ENCODE measurements at places on chromosomes 2 and 18.

DNA sequence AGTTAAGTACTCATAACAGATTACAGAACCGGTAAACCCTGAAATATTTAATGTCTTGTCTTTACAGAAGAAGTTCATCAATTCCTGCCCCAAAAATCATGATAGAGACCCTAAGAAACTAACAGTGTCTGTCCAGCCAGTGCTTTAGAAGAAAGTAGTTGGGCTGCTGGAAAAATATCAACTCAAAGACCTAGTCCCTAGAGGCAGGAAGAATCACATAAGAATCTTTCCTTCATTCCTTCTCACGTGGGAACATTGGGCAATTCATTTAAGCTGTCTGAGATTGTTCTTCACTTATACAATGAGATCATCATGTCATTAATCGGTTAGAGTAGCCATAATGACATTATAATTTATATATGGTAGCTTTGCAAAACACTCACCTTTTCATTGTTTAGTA is 156.4 kb downstream of the CCBE1 start:
- DNase-seq = no peak

GRCh38 chr2:62741954-62742722 is 36.6 kb downstream of the EHBP1 start:
- no peak for DNase-seq

DNA sequence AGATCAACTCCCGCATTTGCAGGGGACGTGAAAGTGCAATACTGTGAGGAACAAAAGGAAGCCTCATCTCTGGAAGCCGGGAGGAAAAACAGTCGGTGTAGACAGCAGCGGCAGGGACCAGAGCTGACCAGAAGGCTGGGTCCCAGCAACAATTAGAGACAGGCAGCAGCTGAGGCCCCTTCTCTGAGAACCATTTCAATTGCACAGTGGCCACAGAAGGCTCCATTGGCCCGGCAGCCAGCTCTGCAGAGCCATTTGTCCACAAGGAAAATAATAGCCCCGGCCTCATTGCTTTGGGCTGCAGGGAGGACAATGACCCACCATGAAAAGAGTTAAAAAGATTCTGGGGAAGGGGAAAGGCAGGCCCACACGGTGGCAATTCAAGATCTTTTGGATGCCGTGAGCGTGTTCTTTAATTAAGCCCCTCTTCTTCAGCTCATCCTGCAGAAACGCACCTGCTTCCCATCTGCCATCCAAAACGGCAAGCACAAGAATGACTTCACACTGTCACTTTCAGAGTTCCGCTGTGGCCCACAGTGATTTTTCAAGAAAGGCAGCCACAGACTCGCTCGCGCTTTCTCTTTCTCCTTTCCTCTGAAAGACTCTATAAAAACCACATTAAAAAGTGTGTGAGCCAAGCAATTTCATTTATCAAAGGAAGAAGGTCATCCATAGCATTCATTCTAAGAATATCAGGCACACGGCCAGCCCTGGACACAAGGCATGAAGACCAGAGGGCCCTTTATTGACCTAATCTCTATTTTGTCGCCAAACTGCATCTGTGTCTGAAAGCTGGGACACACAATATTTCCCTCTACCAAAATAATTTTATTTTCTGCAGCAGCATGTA is 293.6 kb downstream of the SOX11 start:
- DNase-seq = no peak

GRCh38 chr2:186129767-186130581 is 356.1 kb upstream of the ZC3H15 start:
- DNase-seq = no peak

DNA sequence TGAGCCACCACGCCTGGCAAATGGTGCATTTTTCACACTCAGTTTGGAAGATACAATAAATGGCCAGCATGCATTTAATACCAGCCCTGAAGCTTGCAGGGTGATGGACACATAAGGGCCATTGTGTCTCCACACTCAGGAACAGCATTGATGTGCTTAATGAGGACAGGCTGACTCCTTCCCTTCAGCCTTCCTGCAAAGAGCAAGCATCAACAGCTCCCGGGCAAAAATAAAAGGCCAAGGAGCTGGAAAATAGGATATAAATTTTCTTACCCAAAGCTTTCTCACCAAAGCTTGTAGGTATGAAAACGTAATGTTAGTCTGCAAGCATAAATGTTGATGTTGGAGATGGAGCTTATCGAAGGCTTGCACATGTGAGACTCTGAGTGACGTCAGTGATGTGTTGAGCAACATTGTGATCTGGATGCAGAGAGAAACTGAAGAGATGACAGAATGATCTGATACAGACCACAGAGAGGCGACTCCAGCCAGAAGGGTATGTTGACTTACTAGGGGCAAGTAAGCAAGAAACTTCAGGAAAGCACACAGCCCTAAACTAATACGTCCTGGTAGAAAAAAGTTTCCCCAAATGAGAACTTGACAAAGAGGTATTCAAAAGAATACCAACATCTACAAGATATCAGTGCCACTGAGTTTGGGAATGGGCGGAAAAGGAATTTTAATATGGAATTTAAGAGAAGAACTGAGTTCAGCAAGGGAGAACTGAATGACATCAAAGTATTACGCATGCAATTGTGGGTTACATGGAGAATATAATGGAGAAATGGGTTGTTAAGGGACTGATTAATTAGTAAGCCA is 256.5 kb downstream of the TGIF1 start:
- DNase-seq = no peak

- no peak for DNase-seq
These were observed 209.2 kb upstream of the GATA6 start for GRCh38 chr18:21960189-21960588.

GRCh38 chr18:70086085-70086484 is 119.4 kb downstream of the RTTN start:
- DNase-seq = no peak

DNA sequence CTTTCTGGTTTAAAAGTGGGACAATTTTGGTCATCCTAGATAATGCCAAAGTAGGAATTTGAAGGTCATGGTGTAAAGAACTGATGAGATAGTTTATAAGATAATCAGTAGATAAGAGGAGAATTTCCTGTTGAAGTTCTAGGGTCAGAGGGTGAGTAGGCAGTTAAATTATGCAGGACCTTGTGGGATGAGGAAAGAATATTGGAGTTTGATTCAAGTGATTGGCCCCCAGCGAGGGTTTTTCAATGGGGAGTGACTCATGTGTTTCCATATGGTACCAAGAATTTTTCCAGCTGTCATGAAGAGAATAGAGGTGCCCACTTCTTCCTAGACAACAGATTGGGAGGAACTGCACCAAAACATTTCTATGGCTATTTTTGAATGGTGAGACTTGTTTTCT is 940.2 kb upstream of the ZEB2 start:
- no peak for DNase-seq

GRCh38 chr2:35598310-35598709 is 757.3 kb upstream of the CRIM1 start:
- no peak for DNase-seq

Data from stimulated activated CD8-positive, alpha-beta memory T cell treated with anti-CD3 and anti-CD28 coated beads, Interleukin-4, amount 100 ng/mL, for 1 hour (primary cell).